ENCODE measurements at places on chromosomes 11 and 22.

DNA sequence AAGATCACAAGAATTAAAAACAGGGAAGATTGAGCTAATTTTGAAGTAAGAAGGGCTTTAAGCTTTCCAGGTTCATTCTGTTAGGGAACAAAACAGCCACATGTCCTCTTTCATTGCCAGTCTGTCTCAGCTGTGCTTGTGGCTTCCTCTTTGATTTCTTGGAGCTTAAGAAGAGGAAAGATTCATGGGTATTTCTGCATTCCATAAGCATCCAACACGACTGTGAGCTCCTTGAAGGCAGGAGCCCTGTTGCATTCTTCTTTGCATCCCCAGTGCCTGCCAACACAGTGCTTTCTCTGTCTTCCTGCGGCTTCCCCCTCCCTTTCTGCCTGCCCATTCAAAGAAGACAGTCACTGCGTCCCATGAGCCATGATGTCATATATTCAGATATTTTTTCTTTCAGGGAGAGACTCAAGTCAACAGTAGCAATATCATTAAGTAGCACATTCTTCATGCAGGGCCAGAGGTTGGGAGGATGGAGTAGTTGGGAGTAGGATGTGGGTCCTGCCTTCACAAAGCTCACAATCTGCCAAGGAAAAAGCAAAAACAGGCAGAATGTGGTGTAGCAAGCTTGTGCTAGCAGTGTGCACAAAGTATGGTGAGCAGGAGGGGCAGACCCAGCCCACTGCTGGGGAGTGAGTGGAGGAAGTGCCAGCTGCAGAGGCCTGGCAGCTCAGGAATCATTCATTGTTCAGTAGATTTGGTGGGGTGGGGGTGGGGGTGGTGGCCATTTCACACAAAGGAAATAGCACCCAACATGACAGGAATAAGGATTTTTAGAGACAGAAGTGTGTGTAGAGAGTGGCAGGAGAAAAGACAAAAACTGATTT, 162.1 kb upstream of the RASSF10 start:
- no peak for DNase-seq

GRCh38 chr11:102322560-102322959, 5.3 kb downstream of the BIRC3 start:
- no peak for DNase-seq

- DNase-seq, result no peak
These were observed 83.6 kb downstream of the BCR start for GRCh38 chr22:23263651-23264555.

GRCh38 chr11:2194877-2195755, 23.5 kb upstream of the TH start:
- peak; percentile 3 for DNase-seq

DNA sequence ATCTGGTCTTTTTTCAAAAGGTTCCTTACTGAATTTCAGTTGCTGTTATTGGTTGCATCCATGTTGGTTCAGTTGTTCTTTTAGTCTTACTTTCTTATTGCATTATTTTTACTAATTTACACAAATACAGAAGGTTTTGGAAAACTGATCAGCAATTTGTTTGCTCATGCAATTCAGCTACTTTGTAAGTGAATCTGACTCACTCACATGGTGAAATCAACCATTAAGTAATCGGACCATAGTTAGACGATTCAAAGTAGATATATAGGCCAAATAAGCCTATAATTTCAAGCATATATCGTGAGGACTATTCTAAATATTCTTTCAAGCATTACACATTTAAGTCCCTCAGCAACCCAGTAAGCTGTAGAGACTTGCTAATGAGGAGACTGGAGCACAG, 41.7 kb downstream of the CCDC83 start:
- no peak for DNase-seq

GRCh38 chr11:74069146-74070046, 60.5 kb upstream of the UCP3 start:
- DNase-seq, result no peak

GRCh38 chr22:22578702-22579424, 19.8 kb upstream of the PRAME start:
- no peak for DNase-seq

DNA sequence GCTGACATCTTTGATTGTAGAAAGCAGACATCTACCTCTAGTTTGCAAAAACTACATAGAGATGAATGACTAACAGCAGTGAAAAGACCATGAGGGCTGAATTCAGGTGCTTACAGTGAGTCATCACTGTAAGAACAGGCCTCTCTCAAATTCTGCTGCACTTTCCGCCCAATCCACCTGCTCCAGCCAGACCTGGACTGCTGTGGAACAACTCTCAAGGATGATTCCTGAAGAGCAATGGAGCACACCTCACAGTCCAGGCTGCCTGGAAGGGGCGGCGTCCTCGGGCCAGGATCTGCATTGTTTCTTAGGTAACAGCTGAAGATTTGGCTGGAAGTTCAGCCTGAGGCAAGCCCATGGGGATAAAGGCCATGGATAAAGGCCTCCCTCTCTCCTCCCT, 15.1 kb downstream of the APOL2 start:
- no peak for DNase-seq

DNA sequence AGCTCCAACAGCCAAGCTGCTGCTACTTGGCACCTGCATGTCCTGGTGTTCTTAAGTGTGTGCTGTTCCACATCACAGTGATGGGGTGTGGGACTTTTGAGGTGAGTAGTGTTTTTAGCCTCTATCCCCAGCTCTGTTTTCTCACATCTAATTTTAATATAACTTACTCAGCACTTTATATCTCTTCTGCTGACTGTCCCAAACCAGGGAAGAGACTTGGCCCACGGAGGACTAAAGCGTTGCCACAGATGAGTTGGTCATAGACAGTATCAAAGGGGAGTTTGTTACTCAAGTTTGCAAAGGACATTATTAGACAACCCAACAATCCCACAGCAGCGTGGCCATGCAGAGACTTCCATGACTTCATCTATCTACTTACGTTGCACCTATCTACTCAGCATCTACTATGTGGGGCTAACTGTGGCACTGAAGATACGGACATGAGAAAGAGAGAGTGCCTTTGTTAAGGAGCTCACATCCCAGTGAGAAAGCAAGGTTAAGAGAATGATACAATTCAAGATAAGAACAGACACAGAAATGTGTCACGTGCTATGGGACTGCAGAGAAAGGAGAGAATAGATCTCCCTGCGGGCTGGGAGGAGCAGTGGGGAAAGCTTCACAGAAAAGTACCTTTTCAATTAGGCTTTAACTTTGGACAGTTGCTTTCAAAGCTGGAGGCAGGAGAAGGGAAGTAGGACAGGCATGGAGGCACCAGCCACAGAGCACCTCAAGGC, 82.4 kb downstream of the ME3 start:
- DNase-seq, result no peak

GRCh38 chr22:21593406-21594232, 26.1 kb downstream of the UBE2L3 start:
- no peak for DNase-seq

GRCh38 chr22:41919357-41920224, 4.7 kb upstream of the SHISA8 start:
- DNase-seq, result peak; percentile 38

GRCh38 chr11:9643751-9644150, 20.1 kb upstream of the SWAP70 start:
- no peak for DNase-seq

GRCh38 chr22:38238519-38239071, 34.2 kb downstream of the TMEM184B start:
- DNase-seq, result no peak

DNA sequence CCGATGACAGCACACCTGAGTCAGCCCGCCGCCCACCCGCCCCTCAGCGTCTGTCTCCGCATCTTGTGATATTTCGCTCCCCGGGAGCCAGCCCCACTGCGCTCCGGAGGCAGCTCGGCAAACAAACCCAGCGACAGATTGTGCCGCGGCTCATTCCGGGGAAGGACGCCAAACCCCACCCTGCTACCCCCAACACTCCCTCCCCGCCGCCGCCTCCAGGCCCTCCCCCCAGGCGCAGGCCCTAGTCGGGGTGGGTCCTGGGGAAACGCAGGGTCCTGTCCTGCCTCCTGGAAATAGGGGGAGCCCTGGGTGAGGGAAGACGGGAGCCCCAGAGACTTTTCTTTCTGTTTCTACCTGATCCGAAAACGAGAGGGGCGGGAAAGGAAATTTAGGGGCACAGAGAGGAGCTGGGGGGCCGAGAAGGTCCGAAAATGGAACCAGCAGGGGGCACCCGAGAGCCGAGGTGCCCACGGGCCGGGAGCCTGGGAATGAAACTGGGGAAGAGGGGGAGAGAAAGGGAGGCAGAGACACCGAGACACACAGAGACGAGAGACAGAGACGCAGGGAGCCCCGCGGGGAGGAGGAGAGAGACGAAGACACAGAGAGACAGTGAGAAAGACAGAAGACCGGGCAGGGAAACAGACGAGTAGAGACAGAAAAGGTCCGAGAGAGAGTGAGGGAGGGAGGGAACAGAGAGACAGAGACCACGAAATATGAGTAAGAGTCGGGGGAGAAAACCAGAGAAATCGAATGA, 1.7 kb upstream of the RTN4RL2 start:
- DNase-seq, result no peak
